Activated CD8-positive, alpha-beta memory T cell treated with anti-CD3 and anti-CD28 coated beads, Interleukin-2, amount 10 ng/mL, durations not matched to agents 7 days and 5 days (primary cell): ENCODE measurements at places on chromosomes 7 and 10. TPM values are rescaled to one million over a fixed set of nuclear protein-coding genes. Genes with fewer than 3 reads are reported as not detected.

The ZNF467 gene
- total RNA-seq, result not detected

The KCNIP2 gene
- total RNA-seq, result 2.3 TPM

The GRM3 gene
- total RNA-seq, result not detected

The TEX47 gene
- total RNA-seq, result not detected

The CDC123 gene
- 95.2 TPM for total RNA-seq

The INSYN2A gene
- total RNA-seq, result not detected

The MAD1L1 gene
- 60.0 TPM for total RNA-seq

The MMRN2 gene
- not detected for total RNA-seq

The DOCK1 gene
- total RNA-seq, result 0.07 TPM

The ANKRD22 gene
- not detected for total RNA-seq

The TEX36 gene
- total RNA-seq, result not detected

The EGFR gene
- total RNA-seq, result not detected

The ZCWPW1 gene
- total RNA-seq, result 2.6 TPM

The IQCE gene
- 14.9 TPM for total RNA-seq

DNA sequence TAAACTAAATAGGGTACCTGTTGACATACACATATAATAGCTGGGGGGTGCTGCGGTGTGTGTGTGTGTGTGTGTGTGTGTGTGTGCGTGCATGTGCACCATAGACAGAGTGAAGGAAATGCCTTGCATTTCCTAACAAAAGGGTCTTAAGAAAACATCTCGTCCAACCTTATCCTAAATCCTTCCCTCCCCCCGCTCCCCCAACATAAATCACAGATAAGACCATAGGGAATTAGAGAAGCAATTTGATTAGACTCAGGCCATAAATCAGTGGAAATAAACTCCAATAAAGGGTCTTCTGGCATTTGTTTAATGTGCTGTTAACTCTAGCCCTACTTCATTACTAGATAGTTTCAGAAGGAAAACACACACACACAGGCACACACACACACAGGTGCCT is 148.5 kb downstream of the PPP1R17 start:
- no peak overlapping the region for H3K27ac ChIP-seq
- no peaks in the 10 kb centered on the region for H3K27me3 ChIP-seq
- H3K4me1 ChIP-seq, result no peaks in the 10 kb centered on the region
- DNase-seq, result no peak
- no peak overlapping the region for H3K4me3 ChIP-seq

DNA sequence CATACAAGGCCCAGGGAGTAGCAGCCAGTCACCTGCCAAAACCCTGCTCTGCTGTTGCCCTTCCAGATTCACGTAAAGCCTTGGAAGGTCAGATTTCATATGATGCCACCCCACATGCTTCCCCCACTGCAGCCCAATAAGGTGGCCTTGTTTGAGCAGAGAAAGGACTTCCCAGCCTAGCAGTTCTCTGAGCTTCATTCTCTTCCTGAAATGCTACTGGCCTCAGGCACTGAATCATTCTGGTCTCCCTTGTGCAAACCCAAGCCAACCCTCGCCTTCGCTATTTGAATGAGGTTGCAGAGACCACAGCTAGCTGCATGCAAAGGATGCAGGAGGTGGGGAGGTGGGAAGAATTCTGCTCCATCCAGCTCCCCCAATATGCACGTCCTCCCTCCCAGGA is 60.3 kb upstream of the PLXNA4 start:
- peaks cover 3% of the 10 kb centered on the region for H3K4me1 ChIP-seq
- no peak overlapping the region for H3K4me3 ChIP-seq
- no peaks in the 10 kb centered on the region for H3K36me3 ChIP-seq
- no peak overlapping the region for H3K27ac ChIP-seq

GRCh38 chr10:23493711-23494110 is 54.8 kb downstream of the OTUD1 start:
- no peak overlapping the region for H3K4me3 ChIP-seq
- H3K27ac ChIP-seq, result no peak overlapping the region
- DNase-seq, result no peak
- H3K4me1 ChIP-seq, result no peaks in the 10 kb centered on the region
- peaks cover 25% of the 10 kb centered on the region for H3K27me3 ChIP-seq

DNA sequence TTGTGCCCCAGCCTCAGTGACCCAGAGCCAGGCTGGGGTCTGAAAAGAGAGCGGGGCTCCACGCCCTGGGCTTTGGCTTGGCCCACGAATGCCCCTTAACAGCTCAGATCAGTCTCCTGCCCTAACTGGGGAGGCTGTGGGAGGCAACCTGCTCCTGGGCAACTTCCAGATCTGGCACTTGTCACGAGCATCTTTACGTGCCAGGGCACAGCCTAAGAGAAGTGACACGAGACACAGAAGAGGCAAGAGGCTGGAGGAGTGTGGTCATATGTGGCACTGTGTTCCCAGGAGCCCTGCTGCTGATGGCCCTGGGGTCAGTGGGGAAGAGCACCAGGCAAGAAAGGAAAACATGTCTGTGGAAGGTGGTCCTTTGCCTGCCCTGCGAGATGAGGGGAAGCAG is 97.8 kb upstream of the BTBD16 start:
- no peaks in the 10 kb centered on the region for H3K36me3 ChIP-seq
- no peaks in the 10 kb centered on the region for H3K4me1 ChIP-seq
- H3K4me3 ChIP-seq, result no peak overlapping the region
- no peak for DNase-seq

DNA sequence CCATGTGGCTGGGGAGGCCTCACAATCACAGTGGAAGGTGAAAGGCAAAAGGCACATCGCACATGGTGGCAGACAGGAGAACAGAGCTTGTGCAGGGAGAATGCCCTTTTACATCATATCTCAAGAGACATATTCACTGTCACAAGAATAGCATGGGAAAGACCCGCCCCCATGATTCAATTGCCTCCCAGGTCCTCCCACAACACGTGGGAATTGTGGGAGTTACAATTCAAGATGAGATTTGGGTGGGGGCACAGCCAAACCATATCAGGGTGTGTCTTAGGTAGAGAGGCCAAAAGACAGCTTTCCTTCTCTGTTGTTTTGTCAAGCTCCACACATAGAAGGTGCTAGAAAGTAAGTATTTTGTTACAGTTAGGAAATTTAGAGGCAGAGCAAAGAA is 20.8 kb upstream of the SLC26A5 start:
- peaks cover 17% of the 10 kb centered on the region for H3K27me3 ChIP-seq
- no peak for DNase-seq
- H3K36me3 ChIP-seq, result no peaks in the 10 kb centered on the region
- no peak overlapping the region for H3K4me3 ChIP-seq

- no peak overlapping the region for H3K27ac ChIP-seq
- H3K4me1 ChIP-seq, result peaks cover 32% of the 10 kb centered on the region
- H3K4me3 ChIP-seq, result no peak overlapping the region
- peaks cover 8% of the 10 kb centered on the region for H3K27me3 ChIP-seq
Measured at GRCh38 chr7:35712563-35713226, 17.8 kb upstream of the HERPUD2 start.

DNA sequence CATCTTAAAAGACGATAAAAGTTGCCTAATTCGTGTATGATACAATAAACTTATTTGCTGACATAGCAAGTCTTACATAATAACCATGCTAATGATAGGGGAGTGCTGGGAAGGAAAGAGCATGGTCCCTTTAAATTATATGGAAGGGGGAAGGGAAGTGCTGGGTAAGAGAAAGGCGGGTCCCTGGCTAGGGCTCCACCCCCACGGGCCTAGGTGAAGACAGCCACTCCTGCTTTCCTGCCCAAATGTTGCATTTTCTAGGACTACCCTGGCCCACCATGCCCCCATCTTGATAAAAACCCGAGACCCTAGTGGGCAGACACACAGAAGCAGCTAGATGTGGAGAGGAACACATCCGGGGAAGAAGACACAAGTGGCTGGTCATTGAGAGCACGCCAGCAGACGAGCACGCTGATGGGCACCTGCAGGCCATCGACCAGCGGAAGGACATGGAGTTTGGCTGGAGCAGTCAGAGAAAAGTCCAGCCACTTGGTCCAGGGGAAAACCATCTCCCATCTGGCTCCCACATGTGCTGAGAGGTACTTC is 328.7 kb downstream of the ARL4A start:
- H3K4me3 ChIP-seq, result no peak overlapping the region
- H3K36me3 ChIP-seq, result no peaks in the 10 kb centered on the region
- no peaks in the 10 kb centered on the region for H3K27me3 ChIP-seq
- no peak for DNase-seq

GRCh38 chr10:128864554-128865295 is 602.3 kb upstream of the MGMT start:
- H3K27me3 ChIP-seq, result no peaks in the 10 kb centered on the region
- no peak overlapping the region for H3K4me3 ChIP-seq
- H3K27ac ChIP-seq, result no peak overlapping the region
- no peaks in the 10 kb centered on the region for H3K36me3 ChIP-seq

DNA sequence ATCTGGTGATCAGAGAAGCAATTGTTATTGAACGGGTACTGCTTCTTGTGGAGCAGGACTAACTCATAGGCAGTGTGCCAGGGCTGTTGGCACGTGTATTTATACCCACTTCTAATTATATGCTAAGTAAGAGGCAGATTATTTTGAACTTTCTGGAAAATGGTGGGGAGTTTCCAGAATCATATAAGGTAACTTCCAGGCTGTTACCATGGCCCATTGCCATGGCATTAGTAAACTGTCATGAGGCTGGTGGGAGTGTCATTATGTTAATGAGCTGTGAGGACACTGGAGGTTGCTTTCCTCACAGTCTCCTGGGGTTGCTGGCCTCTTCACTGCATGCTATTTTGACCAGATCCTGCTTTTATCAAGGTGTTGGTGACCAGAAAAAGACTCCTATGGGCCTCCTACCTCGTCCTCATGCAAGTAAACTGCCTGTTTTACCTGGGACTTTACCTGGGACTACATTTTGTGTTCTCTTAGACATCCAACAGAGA is 122.6 kb downstream of the KCND2 start:
- no peaks in the 10 kb centered on the region for H3K27me3 ChIP-seq
- no peaks in the 10 kb centered on the region for H3K4me1 ChIP-seq
- H3K4me3 ChIP-seq, result no peak overlapping the region
- H3K36me3 ChIP-seq, result no peaks in the 10 kb centered on the region

DNA sequence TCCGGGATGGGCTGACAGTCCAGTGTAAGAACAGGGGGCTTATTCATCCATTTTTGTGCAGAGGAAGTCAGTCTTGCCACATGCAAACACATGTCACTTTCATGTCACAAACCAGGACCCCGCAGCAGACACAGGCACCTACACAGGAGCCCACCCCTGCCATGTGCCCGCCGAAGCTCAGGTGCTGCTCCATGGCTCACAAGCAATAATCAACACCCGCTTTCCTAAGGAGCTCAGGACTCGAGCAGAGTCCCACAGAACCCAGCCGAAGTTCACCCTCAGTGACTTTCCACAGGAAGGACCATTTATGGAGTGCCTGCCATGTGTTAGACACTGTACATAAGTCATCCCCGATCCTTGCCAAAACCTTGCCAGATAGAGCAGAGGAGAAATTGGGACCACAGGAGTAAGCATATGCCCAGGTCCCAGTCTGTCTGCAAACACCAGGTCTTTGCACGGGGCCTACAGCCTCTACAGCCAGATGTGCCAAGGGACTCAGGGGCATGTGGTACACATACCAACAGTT is 99.4 kb downstream of the EBF3 start:
- no peaks in the 10 kb centered on the region for H3K4me1 ChIP-seq
- no peaks in the 10 kb centered on the region for H3K36me3 ChIP-seq
- no peak overlapping the region for H3K4me3 ChIP-seq
- H3K27me3 ChIP-seq, result no peaks in the 10 kb centered on the region
- no peak for DNase-seq

- H3K36me3 ChIP-seq, result no peaks in the 10 kb centered on the region
- H3K4me3 ChIP-seq, result no peak overlapping the region
- H3K27me3 ChIP-seq, result no peaks in the 10 kb centered on the region
- peaks cover 2% of the 10 kb centered on the region for H3K4me1 ChIP-seq
- no peak for DNase-seq
- no peak overlapping the region for H3K27ac ChIP-seq
Measured at GRCh38 chr10:1451941-1452340, 285.4 kb downstream of the ADARB2 start.

GRCh38 chr10:83515001-83515400 is 624.3 kb upstream of the GHITM start:
- H3K27me3 ChIP-seq, result no peaks in the 10 kb centered on the region
- H3K36me3 ChIP-seq, result no peaks in the 10 kb centered on the region
- H3K4me3 ChIP-seq, result no peak overlapping the region
- H3K4me1 ChIP-seq, result no peaks in the 10 kb centered on the region
- H3K27ac ChIP-seq, result no peak overlapping the region
- DNase-seq, result no peak

DNA sequence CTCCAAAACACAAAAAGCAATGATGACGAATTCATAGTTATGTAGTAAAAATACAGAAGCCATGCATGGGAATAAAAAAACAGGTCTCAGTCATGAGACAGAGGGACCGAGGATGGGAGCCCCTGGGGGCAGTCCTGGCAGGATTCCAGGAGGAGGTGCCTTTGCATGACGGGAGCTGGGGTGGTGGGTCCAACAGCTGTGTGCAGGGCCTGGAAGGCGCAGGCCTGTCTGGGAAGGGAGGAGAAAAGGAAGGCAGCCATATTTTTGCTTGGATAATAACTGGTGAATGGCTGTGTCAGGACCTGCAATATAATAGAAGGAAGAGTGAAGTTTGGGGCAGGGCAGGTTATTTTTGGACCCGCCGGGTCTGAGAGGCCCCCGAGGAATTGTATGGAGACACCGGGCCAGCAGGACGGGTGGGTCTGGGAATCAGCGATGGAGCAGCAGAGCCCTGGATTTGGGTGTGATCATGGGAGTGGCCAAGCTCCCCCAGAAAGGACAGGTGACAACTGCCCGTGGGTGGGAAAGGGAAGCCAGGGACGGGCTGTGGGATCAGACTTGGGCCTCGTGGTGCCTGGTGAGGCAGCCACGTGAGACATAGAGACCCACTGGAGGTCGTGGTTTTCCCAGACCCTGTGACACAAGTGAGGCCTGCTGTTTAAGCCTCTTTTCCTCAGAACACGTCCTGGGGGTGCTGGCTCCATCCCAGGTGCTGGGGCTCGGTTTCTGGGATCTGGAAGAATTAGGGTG is 2.9 kb upstream of the JAKMIP3 start:
- no peak overlapping the region for H3K4me3 ChIP-seq
- H3K36me3 ChIP-seq, result no peaks in the 10 kb centered on the region
- H3K4me1 ChIP-seq, result peaks cover 6% of the 10 kb centered on the region
- DNase-seq, result peak; percentile 35

- H3K4me1 ChIP-seq, result peaks cover 3% of the 10 kb centered on the region
- peaks cover 7% of the 10 kb centered on the region for H3K36me3 ChIP-seq
- no peak overlapping the region for H3K4me3 ChIP-seq
Measured at GRCh38 chr7:27647046-27647445, 15.6 kb downstream of the HIBADH start.

DNA sequence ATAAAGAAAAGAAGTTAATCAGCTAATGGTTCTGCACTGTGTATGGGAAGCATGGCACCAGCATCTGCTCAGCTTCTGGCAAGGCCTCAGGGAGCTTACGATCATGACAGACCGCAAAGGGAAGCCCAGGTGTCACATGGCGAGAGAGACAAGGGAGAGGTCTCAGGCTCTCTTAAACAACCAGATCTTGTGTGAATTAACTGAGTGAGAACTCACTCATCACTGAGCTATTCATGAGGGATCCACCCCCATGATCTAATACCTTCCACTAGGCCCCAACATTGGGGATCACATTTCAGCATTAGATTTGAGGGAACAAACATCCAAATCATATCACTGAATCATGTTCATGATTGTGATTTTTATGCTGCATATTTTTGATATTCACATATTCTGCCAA is 5.8 kb downstream of the USP54 start:
- peaks cover 2% of the 10 kb centered on the region for H3K36me3 ChIP-seq
- H3K27ac ChIP-seq, result no peak overlapping the region
- DNase-seq, result no peak
- H3K4me1 ChIP-seq, result peaks cover 2% of the 10 kb centered on the region
